ENCODE measurements at places on chromosomes 4 and X.

- DNase-seq = no peak
These were observed 87.0 kb upstream of the SCOC start for GRCh38 chr4:140286456-140286855.

GRCh38 chr4:139550724-139551429, 5.1 kb downstream of the SETD7 start:
- no peak for DNase-seq

DNA sequence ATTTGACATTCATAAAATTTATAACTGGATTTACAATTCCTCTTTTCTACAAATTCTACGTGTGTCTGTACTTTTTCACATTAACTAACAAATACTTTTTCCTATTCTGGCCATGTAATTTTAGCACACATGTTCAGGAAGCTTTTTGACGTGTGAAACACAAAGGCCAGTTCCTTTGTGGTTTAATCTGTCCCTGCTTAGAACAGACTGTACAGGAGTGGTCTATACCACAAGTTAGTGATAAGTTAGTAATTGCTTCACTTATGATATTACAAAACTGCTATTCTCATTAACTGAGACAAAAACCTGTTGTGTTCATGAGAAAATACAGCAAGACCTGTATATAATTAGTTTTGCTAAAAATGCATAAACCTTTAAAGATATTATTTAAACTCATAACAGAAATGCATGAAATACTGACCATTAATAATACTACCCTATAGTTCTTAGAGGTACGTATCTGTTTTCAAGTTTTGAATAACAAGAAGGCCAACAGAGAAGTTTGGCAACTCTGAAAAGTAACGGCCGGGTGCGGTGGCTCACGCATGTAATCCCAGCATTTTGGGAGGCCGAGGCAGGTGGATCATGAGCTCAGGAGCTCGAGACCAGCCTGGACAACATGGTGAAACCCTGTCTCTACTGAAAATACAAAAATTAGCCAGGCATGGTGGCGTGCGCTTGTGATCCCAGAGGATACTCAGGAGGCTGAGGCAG, 13.7 kb upstream of the AREG start:
- peak; percentile 85 for DNase-seq

GRCh38 chrX:130578906-130579305, 177.1 kb downstream of the RBMX2 start:
- no peak for DNase-seq

GRCh38 chr4:2944586-2945526, 18.4 kb downstream of the NOP14 start:
- no peak for DNase-seq

DNA sequence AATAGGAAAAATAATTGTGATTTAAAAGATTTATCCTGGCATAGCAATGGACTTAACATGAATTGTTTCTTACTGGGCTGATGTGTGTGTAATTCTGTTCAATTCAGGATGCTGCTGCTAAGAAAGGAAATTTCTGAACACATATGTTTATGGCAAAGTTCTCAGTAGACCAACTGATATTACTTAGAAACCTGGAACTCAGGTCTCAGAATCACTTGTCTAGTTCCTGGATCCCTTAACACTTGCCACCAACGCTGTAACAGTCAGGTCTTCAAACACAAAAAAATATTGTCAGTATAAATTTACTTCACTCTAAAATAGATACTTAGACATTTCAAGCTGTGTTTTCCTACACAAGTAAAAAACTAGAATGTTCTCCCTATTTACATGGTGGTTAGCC, 5.5 kb downstream of the CASP3 start:
- no peak for DNase-seq

- no peak for DNase-seq
These were observed 126.5 kb upstream of the NKX1-1 start for GRCh38 chr4:1532549-1533395.

DNA sequence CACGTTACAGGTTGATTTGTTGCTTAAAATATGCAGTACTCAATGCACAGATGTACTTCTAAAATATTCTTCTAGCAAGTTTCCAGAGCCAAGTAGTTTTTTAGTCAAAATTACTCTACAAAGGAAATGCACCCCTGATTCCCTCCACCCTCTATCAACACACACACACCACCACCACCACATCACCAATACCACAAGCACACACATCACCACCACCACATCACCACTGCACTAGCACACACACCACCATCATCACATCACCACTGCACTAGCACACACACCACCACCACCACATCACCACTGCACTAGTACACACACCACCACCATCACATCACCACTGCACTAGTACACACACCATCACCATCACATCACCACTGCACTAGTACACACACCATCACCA, 105.2 kb upstream of the FRG1 start:
- DNase-seq = no peak

GRCh38 chrX:108090491-108091263, 665 bp downstream of the PSMD10 start:
- DNase-seq = no peak

DNA sequence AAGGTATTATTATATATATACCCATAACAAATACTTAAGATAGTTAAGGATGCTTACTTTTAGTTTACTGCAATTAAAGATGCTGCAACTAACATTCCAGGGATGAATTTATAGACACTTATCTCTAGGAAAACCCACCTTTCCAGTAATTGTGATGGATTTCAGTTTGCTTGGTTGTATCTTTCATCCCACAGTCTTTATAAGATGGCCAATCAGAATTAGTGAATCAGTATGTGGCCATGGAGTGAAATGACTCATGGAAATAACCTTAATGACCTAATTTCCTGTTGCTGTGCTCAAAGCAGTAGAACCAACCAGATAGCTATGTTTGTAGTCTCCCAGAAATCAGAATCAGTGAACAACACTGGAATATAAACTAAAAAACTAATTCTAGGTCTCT, 26.4 kb downstream of the MOSPD2 start:
- no peak for DNase-seq

DNA sequence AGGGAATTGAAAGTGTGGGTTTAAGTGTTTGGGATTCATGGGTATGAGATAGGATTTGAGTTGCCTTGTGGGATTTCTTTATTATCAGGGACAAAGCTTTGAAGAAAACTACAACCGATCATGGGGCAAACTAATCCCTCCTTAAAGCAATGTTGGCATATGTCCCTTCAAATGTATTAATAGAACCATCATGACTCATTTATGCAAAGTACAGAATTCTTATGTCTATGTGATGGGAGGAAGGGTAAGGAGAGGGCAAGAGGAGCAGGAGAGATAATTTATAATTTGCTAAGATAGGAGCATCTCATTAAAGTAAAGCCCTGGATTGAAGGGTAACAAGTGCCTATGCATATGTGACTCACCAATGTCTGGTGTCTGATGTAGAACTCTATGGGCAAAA, 94.2 kb downstream of the PHEX start:
- no peak for DNase-seq

DNA sequence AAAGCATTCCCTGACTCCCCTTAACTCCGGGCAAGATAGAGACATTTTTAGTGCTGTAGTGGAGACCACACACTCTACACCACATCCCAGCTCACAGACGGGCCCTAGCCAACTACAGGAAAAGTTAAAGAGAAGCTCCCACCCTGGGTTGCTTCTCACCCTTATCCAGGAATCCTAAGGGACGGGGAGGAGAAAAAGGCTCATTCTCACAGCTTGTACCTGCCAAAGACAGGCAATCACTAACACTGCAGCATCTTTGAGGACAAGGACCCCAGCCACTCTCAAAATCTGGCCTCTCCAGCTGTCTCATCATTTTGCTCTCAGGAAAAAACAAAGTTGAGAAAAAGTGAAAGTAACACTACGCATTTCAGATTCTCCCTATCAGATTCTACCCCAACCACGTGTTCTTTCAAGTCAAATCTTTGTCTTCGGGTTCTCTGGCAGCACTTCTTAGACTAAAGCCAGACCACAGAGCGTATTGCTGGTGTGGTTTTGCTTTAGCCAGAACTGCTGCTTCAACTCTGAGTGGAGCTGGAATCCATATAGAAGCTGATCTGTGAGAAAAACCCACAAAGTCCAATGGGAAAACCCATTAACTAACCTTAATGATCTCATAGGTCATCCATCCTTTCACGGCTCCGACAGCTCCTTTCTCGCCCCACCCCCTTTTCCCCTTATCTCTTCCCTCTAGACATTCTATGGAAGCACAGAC, 605.9 kb upstream of the DIPK2B start:
- no peak for DNase-seq

DNA sequence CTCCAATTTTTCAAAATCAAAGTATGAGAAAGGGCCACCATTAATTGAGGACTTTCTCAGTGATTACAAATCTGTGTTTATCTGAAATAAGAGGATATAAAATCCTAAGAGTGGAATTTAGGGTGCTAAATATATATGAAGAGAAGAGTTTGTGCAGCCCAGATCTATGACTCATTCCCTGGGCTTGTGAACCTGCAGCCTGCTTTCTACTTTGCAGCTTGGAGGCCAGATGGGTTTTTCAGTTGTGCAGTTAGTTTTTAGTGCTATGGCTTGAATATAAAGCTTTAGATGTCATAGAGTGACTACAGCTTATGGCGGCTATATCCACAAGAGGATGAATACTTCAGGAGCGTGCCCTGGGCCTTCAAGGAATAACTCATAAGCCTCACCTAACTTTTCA, 1391.1 kb downstream of the FSTL5 start:
- no peak for DNase-seq

DNA sequence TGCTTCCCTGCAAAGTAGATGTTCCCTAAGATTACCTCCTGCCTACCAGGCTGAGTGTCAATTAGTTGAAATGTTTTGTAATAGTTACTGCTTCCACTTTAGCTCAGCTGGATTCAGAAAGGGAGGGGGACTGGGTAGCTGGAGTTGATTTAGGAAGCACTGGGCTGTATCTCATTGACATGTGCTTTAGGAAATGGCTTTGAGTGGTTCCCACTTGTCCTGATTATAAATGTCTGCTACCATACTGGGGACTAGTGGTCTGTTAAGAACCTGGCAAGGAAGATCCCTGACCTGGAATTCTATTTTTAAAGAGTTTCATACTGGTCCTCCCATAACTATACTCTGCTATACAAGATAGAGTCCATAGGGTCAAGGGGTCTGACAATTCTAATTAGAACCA, 363.9 kb upstream of the PPP1R2C start:
- no peak for DNase-seq

DNA sequence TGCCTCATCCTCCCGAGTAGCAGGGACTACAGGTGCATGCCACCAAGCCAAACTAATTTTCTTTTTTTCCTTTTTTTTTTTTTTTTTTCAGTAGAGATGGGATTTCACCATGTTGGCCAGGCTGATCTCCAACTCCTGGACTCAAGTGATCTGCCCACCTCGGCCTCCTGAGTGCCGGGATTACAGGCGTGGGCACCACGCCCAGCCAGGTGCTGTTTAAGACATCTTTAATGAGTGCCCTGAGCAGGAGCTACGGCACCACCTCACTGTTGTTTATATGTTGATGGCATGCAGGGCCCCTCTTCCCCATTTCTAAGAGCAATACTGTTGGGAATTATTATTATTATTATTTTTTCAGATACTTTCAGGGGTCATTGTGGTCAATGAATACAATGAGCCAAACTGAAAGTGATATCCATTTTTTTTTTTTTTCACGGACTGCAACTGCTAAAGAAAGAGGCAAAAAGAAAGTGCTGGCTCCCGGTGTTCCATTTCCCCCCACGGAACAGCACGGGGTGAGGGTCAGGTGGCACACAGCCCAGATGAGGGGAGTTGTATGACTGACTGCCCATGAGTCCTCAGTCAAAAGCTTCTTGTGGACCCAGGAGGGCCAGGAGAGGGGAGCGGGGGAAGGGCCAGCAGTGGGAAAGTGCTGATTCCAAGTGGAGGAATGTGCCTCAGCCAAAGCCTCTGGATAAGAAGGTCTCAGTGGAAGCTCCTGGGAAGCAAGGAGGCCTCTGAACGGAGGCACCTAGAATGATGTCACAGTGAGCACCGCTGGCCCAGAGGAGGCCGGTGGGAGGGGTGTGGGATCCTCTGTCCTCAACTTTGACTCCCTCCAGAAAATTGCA, 101.8 kb upstream of the HPF1 start:
- no peak for DNase-seq

GRCh38 chrX:129932821-129933321, 26.9 kb downstream of the UTP14A start:
- no peak for DNase-seq

DNA sequence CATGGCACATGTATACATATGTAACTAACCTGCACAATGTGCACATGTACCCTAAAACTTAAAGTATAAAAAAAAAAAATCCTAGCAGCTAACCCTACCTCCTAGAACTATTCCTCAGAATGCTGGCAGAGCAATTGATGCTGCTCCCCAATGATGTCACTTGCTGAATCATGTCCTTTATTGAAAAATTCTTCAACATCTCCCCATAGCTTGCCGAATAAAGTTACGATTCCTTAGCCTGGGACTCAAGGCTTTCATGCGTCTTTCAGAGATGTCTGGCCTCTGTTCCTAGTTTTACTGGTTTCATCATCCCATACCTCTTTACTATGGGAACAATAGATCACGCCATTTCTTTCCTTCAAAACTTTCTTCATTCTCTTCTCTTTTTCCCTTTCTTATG, 174.7 kb upstream of the FAT1 start:
- DNase-seq = no peak

DNA sequence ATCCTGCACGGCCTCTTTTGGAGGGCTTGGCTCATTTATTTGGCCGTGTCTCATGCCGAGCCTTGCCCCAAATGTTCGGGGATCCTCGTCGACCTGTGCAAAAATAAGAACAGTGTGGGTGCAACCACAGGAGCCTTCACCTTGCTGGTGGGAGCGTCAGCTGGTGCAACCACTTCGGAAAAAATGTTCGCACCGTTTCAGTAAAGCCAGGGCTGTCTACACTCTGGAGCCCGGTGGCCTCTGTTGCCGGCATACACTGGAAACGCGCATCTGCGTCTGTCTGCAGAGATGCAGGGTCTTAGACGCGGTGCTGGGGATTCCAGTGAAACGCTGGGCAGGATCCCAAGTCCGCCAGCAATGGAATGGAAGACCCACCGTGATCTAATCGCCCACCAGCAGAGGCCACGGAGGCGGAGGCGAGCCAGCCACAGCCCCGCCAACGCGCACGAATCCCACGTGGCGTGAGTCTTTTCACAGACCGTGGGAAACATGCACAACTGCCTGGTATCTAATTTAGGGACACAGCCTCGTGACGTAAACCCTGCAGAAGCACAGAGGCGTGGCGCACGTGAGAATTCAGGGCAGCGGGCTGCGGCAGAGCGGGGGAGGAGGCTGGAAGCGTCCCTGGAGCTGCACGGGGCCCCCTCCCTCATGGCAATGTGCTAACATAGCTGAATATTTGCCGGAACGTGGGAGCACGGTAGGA, 13.8 kb upstream of the MXD4 start:
- no peak for DNase-seq

- DNase-seq = no peak
These were observed 91.5 kb upstream of the S100G start for GRCh38 chrX:16558489-16558888.

- peak; percentile 17 for DNase-seq
These were observed at the start of gene CDKL2 for GRCh38 chr4:75630174-75630936. TSS of gene CDKL2 (minus strand) at chr4:75630528. CDS start at chr4:75625988, 4,540 bp downstream.

GRCh38 chr4:69830560-69831269, 29.2 kb downstream of the SULT1E1 start:
- DNase-seq = peak; percentile 57

DNA sequence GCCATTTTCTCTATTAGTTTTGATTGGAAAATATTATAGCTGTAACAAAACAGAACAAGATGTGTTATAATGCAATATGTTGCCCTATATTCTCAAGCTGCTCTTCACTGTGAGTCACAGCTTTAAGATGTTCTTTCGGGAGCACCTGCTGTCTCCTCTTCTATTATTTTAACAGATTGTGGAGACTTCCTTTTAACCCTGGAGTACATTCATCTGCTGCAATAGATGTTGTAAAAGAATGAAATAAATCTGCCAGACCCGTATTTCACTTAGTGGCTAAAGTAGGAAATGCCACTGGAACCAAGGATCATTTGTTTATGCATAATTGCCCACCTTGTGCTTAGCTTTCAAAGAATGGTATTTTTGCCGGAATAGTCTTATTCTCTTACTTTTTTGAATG, 11.1 kb downstream of the LSM6 start:
- DNase-seq = no peak

Data from HL-60 (cell line).